ENCODE measurements at places on chromosomes 5 and 9.

GRCh38 chr5:95861864-95862561 lies 39.5 kb upstream of the GLRX start:
- DNase-seq, result peak; percentile 40

DNA sequence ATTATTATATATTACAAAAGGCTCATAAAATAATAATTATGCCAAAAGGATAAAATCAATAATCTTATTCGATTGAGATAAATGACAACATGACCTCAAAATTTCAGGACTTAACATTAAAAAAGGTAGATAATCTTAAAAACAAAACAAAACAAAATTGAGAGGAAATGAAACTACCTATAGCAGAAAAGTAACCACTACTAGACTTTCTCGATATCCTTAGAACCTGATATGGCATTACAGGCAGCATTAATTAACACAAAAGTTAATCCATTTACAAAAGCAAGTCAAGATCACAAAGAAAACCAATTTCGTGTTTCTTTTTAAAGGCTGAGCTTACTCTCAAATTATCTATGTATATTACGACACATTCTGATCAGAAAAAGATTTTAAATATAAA lies 29.9 kb downstream of the TMEM161B start:
- DNase-seq, result no peak

- no peak for DNase-seq
These were observed 114.8 kb downstream of the ZNF622 start for GRCh38 chr5:16350816-16351215.

DNA sequence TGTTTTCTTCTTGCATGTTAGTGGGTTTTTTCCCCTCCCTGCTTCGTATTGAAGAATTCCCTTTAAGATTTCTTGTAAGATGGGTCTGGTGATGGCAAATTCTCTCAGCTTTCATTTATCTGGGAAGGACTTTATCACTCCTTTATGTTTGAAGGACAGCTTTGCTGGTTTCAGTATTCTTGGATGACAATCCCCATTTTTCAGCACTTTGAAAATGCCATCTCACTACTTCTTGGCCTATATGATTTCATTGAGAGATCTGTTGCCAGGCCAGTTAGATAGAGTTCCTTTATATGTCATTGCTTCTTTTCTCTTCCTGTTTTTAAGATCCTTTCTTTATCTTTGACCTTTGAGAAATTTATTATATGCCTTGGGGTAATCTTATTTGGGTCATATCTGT lies 106.3 kb downstream of the KDM4C start:
- no peak for DNase-seq

- no peak for DNase-seq
These were observed 75.0 kb downstream of the TMEM232 start for GRCh38 chr5:110651507-110651906.

GRCh38 chr5:150642567-150642927 lies 2.1 kb downstream of the SYNPO start:
- DNase-seq, result no peak

DNA sequence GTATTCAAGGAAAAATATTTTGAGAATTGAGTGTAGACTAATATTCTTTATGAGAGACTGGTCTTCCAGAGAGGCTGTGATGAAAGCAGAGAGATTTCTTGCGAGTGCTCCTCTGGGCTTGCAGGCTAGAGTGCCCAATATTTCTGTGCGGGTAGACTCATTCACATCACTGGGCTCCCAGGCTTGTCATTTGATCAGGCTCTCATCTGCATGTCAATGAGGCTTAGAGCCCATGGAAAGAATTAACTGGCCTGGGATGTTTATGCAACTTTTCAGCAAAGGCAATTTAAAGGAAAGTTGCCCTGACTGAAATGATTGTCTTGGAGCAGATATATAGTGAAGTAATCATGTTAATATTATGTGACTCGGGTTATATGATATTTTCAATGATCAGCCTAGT lies 42.3 kb downstream of the SNCAIP start:
- no peak for DNase-seq

GRCh38 chr9:1871626-1872419 lies 143.3 kb upstream of the SMARCA2 start:
- no peak for DNase-seq

DNA sequence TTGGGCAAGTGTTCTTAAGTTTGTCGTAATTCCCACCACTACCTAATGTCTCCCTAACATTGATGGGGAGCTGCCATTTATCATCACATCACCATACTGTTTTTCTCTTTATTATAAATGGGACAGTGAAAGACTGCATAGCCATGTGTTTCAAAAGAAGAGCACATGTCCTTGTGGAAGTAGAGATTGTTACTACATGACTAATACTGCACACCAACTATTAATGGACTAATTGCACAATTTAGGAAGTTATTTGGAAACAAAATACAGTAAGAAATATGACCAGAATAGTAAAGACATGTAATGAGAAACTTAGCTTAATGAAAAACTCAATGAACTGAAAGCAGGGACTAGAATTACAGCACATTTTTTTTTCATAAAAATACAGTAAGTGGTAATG lies 12.0 kb upstream of the ELOVL7 start:
- no peak for DNase-seq

DNA sequence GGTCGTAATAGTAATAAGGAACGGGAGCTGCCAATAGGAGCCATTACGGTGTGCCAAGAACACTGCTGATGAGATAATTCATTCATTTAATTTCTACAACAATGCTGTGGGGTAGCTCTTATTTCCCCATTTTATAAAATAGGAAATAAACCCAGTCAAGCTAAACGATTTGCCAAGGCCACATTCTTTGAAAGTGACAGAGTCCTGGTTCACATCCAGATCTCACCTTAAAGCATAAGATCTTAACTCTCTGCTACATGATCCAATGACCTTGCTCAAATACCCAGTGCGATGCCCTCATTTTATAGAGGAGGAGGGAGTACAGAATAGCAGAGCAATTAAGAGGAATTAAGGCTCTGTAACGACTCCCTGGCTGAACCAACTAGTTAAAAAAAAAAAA lies 5.0 kb downstream of the PDE6A start:
- no peak for DNase-seq

DNA sequence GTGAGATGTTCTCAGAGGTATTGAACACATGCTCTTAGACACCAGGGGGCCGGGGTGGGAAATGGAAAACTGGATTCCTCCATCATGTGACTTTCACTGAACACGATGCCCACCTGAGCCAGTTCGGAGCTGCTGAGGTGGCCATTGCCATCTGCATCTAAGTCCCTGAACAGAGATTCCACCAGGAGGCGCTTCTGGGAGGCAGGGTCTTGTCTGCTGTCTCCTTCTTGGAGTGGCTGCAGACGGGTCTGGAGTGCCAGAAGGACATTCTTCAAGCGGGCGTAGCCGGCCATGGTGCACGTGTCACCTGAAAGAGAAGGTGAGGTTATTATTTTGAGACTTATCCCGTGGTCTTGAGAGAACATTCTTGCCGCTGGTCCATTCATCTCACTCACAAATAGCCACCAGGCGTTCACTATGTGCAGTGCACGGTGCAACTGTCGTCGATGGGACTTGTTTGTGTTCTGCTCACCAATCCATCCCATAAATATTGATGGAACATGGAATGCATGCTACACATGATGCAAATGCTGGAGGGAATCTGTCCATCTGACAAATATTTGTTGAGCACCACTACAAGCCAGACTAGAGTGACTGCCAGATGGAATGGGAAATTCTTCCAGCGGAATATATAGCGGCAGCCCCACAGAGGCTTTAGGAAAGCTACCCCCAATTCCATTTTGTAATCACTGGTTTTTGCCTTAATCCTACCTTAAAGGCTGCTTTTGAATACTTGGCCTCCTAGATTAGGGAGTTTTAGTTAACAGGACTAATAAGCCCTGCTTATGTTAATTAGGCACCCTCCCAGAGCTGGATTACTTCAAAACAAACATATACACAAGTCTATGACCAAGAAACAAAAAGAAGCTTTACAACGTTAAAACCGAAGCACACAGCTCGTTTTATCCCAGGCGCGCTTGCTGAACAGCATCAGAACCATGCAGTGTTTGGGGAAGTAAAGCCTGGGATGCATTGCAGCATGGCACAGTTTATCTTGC lies 264.8 kb downstream of the HSPA4 start:
- DNase-seq, result no peak

All from stimulated activated CD4-positive, alpha-beta T cell treated with anti-CD3 and anti-CD28 coated beads, Interleukin-4, amount 100 ng/mL, for 24 hours (primary cell).